ENCODE measurements at places on chromosomes 6 and 20.

DNA sequence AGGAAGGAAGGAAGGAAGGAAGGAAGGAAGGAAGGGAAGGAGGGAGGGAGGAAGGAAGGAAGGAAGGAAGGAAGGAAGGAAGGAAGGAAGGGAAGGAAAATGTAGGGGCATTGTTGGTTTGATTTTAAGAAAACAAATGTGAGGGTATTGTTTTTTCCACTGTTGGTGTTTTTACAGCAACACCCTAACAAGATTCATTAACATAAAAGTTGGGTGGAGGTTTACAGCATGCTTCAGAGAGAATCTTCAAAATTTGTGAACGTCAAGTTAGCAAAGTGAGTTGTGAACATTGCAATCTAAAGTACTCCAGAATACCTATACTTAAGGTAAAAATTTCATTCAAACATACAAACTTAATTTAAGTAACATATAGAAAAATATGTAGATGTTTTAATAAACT, 200.2 kb upstream of the ID4 start:
- no peak for DNase-seq

DNA sequence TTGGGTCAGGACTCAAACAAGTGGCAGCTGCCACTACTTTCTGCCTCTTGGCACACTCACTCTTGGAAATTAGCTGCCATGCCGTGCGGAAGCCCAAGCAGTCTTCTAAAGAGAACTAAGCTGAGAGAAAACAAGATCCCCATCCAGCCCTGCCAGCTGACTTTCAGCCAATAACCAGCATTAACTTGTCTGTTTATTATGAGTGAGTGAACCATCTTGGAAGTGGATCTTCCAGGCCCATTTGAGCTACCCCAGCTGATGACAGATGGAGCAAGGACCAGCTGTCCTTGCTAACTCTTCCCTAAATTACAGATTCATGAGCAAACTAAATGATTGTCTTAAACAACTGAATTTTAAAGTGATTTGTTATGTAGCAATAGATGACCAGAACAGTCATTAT, 73.9 kb upstream of the RBM24 start:
- no peak for DNase-seq

DNA sequence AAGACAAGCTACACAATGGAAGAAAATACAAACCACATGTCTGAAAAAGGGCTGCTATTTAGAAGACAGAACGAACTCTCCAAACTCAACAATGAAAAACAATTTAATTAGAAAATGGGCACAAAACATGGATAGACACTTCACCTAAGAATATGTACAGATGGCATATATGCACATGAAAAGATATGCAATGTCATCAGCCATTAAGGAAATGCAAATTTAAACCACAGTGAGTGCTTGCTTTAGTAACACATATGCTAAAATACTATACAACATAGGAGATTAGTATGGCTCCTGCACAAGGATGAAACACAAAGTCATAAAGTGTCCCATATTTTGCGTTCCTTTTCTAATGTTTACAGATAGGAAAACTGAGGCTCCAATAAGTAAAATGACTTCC, 60.4 kb upstream of the FAM83B start:
- DNase-seq, result no peak

GRCh38 chr6:139903411-139904157, 529.1 kb upstream of the CITED2 start:
- no peak for DNase-seq

DNA sequence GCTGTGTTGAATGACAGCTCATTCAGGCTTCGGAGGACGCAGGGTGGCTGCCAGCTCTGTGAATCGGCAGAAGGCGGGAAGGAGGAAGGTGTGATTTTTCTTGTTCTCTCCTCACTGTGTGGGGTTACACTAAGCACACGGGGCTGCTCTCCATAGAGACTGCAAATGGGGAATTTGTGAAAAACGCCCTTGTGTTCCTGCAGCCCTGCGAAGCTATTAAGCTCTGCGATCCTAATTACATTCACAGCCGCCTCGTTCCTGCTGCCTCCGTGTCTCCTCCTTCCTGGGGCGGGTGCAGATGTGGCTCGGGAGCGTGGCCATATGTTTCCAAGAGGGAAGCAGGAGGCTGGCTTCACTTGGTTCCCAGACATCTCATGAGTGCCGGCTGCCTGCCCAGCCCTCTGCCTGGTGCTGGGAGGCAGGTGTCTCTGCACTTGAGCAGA, 124.0 kb downstream of the TOX2 start:
- peak; percentile 30 for DNase-seq

- no peak for DNase-seq
Measured at GRCh38 chr6:53984163-53984562, 127.1 kb upstream of the MLIP start.
